ENCODE measurements at places on chromosomes 7 and 10.

- no peak for DNase-seq
Measured at GRCh38 chr10:101687071-101687658, 7.8 kb downstream of the FBXW4 start.

DNA sequence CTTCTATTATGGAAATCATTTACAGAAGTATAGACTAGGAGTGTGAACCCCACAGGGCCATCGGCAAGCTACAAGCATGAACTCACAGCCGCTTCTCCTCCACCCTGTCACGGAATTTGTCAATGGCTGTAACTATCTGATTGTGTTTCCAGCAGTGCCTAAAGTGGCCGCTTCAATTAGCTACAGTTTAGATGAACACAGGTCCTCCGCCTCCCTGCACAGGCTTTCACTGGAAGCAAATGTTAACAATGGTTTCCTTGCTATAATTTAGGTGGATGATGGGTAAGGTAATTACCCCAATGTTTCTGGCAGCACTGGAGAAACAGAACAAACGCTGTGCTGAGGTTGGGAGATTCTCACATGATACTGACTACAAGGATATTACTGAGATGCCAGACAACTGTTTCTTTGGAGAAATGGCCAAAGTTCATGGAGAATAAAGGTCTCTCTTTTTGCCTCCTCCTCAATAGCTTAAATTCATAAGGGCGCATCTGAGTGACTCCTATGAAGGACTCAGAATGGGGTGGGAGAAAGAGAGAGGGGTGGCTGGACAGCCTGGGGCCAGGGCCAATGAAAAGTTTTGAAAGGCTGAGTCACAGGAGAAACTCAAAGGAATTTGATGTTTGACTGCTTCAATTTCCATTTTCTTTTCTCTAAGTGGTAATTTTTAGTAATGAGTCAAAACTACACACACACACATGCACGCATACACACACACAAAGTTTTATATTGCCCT, 78.9 kb downstream of the SVIL start:
- DNase-seq: peak; percentile 83

GRCh38 chr10:119522747-119523426, 19.6 kb downstream of the RGS10 start:
- no peak for DNase-seq

GRCh38 chr7:106773228-106773627, 91.9 kb upstream of the PIK3CG start:
- no peak for DNase-seq

DNA sequence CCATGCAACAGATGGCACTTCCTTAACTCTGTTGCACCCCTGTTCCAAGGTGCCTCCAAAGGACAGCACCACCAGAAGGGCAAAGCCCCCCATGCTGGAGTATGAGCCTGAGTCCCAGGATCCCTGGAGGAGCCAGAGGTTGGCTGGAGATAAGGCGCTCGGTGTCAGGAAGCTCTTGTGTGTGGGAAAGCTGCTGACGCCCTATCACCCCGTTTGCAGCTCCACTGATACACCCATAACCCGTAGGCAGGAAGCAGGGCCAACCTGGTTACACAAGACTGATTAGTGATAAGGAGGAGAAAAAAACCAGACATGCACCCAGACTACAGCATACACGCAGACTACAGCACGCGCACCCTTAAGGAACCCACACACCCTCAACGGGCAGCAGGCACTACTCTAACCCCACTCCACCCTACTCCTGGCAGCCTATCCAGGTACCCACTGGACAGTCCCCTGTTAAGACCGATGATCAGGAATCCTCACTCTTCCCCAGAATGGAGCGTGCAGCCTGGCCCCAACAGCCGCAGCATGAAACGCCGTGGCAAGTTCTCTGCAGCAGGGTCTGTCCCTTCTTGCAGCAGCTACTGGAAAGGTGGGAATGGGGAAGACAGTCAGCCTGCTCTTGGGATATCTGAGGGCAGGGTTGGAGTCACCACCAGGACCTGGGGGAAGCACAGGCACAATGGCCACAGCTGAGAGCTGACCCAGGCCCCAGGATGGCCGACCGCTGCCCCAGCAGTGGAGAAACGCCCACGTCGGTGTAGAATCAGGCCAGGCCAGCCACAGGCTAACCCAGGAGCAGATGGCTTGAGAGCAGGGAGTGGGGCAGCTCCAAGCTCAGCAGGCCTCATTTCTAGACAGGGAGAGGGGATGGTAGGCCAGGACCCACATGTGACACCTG, 38.3 kb upstream of the TUBB8 start:
- DNase-seq: no peak

DNA sequence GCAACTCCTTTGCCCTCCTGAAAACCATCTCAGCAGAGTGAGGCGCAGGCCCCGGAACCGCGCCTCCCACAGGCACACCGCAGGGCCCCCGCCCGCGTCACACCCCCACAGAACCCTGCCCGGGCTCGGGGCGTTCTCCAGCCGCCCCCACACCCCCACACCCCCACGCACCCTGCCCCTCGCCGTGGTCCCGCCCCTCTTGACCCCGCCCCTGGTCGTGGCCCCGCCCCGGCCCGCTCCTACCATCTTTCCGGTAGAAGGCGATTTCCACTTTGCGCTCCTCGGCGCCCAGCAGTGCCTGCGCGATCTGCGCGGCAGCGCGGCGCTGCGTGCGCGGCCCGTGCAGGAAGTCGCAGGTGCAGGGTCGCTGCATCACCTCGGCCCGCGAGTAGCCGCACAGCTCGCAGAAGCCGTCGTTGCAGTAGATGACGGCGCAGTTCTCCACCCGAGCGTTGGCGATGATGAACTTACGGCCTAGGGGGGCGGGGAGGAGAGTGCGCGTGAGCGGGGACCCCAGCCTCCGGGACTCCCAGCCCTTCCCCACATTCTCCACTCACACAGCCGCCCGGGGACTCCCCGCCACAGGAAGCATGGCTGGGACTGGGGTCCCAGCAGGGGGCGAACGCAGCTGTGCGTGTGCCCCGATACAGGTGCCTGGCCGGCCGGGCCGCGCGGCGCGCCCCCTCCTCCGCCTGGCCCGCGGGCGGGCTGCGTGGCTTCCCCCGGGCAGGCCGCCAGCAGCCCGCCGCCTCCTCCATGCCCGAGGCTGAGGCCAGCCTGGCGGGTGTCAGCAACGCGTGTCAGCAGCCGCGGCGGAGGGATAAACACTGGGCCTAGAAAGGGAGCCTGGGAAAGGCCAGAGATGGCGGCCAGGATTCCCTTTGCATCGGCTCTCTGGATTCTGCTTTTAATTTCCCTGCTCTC, 3.4 kb downstream of the KCNH2 start:
- no peak for DNase-seq

- DNase-seq: no peak
Measured at GRCh38 chr7:151439855-151440798, at the start of gene CRYGN. Gene CRYGN (minus strand): TSS chr7:151440141. CDS start chr7:151439917, 224 bp downstream.

- DNase-seq: peak; percentile 91
Measured at GRCh38 chr7:117157241-117158209, 165.3 kb downstream of the WNT2 start.

DNA sequence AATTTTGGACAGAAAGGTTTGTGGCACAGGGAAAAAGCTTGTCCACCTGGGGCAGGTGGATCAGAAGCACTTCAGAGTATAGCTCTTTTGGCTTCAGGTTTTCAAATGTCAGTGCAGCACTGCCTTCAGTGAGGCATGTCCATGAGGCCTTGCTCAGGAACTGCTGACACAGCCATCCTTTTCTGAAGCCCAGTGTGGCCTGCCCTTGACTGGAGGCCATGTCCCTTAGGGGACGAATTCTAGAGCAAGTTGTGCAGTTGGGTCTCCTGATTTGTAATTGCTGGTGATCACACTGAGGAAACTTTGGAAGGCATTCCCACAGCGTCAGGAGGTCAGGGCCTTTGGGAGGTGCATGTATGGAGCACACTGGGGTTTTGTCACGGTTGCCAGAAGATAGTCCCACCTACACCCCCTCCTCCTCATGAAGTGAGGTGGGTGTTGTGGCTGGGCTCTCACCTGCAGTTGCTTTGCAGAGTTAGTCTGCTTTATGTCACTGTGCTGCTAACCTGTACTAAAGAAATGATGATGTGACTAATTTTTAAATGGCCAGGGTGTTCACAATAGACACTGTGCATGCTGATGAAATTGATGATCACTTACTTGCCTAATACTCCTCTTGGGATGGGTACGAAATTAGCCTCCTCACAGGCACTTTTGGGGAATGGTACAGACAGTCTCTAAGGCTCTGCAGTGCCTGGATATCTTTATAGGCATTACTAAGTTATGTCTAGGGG, 41.7 kb downstream of the OGDH start:
- no peak for DNase-seq

GRCh38 chr7:123754271-123754871, 5.6 kb upstream of the WASL start:
- DNase-seq: no peak

GRCh38 chr10:79221110-79222051, 125.9 kb upstream of the PPIF start:
- peak; percentile 74 for DNase-seq

DNA sequence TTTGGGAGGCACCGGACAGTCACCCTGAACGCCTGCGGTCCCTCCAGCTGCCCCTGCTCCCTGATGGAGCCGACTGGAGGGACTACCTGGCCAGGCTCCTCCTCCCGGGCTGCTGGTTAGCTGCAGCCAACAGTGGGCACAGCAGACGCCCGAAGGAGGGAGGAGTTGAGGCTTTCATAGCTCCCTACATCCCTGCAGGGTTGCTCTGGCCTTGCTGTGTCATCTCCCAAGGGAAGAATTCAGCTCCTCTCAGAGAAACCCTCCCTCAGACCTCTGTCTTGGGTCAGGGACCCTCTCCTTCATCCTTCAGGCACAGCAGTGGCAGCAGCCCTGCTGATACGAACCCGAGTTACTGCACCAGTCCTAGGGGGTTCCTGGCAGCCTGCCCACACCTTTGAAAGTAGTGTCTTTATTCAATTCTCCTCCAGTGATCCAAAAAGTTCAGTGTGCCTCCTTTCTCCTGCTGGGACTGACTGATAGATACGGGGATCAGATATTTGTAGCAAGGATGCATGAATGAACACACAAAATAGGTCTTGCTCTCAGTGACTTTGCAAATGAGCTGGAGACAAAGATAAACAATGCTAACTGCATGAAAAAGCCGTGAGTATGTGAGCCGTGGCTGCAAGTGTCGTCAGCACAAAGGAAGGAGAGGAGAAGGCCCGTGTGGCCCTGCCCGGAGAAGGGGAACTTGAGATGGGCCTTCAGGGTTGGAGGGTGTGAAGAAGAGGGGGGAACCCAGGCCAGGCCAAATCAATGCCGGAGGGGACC, 136.6 kb downstream of the PRKAG2 start:
- DNase-seq: no peak
